ENCODE measurements at places on chromosomes 13 and 19.
A peak's percentile ranks its signal among the peaks of the same experiment; 100 is the strongest.

- no peak for DNase-seq
Observed at GRCh38 chr13:47549219-47549752, 451.8 kb downstream of the SUCLA2 start.

GRCh38 chr13:76724421-76724820 lies 161.8 kb downstream of the KCTD12 start:
- DNase-seq = no peak

DNA sequence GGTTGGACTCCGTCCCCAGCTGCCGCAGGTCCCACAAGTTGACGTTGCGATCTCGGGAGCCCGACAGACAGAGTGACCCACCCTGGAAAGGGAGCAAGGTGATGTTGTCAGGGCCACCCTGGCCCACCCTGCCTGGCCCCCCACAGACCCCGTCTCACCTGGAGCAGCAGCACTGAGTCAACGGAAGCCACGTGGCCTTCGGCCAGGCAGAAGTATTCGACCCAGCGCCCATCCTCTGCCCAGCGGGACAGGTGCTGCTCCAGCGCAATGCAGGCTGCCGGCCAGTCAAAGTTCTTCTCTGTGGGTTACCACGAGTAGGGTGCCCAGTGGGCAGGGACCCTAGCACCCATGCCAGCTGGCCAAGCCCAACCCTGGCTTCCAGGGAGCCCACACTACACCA lies 1.8 kb downstream of the FBXW9 start:
- peak; percentile 31 for DNase-seq

- DNase-seq = no peak
Observed at GRCh38 chr13:73696271-73696670, 437.9 kb downstream of the KLF12 start.

DNA sequence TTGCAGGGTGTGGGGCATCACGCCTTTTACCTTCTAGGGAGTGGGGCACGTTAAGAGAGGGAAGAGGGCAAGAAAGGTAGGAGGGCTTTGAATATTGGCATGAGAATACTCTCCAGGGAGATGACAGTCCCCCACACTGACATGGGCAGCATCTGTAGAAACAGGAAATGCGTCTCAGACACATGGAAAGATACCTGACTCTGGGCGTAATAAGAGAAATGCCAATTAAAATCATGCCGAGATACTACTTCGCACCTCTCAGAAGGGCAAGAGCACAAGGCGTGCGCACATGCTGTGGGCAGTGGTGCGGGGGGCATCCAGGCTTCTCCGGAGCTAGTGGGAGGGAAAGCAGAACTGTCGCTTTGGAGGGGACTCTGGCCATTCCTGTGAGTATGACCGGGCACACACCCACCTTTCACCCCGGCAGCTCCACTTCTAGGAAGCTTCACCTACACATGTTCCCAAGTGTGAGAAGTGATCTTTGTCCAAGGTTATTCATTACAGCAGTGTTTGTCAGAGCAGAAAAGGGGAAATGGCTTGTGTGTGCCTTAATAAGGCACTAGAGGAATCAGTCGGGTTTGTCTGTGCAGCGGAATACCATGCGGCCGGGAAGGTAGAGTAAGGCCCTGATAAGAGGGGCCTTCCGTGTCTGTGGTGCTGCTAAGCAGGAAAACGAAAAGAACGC lies 99.5 kb downstream of the SIPA1L3 start:
- DNase-seq = no peak
